ENCODE measurements at places on chromosomes 7 and 10.

DNA sequence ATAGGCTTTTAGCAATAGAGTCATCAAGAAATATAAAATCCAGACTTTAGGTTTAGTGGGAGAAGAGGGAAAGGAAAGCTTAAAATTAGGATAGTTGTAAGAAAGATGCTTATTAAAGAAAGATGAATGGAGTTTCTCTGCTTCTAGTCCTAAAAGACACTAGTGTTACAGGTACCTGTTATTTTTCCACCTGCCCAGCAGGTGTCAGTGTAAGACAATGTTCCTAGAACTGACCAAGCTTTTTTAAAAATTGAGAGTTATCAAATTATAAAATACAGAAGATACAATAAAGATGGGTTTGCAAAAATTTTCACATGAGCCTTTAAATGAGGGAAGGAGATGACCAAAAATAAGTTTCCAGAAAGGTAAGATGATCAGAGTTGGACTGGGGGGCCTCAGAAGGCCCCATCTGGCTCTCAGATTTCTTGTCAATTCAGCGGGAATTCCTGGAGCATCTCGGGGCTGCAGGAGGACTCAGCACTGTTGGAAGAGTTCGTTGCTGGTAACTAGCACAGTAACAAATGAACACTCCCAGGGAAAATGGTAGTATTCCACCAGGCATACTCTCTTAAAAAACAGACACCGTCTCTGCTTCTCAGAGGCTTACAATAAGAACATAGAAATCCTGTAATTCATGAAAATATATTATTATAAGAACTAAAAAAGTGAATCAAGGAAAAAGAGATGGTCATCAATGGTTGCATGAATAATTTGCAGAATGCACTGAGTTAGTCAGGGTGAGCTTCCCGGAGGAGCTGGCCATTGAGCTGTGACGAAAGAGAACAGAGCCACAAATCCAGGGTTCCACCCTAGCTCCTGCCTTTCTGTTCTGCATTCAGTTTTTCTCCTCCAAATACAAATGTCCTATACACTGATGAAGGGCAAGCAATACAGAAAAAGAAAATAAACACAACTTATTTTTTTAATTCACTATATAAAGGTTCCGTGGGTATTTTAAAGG is 71.8 kb upstream of the PIK3CG start:
- DNase-seq, result no peak

GRCh38 chr7:50226145-50226544 is 78.4 kb upstream of the IKZF1 start:
- DNase-seq, result no peak

DNA sequence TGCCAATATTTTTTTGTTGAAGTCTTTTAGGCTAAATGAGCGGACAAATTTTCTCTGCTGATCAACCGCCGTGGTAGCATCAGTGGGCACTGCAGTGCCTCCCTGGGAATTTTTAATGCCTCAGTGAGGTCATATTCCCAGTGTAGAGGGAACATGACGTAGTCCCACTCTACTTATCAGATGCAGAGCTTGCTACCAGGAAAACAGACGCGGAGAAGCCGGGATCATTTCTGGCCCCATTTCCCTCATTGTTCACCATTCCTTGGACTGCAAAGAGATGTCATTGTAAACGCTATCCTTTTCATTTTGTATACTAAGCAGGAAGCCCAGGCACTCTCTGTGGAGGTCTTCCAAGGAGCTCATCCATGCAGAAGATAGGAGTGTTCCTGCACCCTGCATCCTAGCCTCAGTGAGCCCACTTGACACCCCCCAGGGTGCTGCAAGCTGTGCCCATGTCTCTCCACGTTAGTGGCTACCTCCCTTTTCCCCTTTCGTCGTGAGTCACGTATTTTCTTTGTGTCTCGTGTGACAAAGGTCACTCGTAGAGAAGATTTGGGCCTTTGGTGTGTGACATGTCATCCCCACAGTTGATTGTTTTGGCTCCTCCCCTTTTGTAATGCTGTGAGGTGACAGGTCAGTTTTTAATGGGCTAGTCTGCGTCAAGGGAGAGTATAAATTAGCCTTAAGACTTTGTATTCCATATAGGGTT is 145.5 kb downstream of the TCF7L2 start:
- no peak for DNase-seq

DNA sequence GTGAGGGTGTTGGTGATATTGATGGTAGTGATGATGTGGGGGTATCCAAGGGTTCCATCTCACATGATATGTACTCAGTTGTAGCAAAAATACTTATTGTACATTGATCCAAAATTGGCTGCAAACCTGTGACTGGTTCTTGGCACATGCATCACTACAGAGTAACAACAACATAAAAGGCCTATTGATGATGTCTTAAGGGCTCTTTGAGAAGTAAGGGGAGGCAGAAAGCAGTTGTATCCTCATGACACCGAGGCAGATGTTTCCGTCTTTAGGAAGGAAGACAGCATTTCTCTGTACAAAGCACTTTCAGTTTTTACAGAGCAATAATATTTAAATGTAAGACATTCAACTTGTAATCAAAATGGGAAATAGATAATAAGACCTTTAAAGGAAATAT is 34.5 kb downstream of the NRG3 start:
- no peak for DNase-seq

DNA sequence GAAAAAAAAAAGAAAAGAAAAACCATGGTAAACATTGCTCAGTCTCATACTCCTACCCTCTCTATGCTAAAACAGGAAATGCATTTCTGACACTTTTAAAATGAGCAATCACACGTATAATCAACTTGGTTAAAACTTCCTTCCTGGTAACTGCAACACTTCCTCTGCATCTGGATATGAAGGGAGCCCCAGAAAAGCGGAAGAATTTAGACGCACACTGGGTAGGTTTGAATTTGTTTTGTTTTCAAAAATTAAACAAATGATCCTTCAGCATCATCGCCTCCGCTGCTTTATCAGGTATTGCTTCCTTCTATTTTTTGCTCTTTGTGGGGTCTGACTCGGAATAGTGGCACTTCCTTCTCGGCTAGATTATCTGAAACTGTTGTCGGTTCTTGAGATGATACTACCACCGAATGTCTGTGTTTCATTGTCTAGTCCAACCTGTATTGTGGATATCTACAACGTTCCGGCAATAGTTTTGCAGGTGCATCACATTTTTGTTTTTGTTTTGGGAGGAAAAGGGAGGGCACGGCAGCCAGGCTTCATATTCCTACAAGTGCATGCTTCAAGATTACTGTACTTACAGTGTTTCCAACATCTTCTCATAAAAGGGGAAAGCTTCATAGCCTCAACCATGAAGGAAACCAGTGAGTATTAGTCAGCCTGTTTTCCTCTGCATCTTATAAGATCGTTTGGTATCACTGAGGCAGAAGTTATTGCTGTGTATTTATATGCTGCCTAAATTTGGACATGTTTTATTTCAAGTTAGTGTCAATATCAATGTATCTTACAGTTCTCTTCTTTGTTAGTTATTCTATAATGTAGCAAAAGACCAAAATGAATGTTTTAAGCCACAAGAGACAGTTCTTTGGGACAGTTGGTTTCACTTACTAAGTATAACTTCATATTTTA is at the start of gene PIK3CG:
PIK3CG (plus strand) TSS at position 153 of the 912 bp plus-strand sequence. CDS start 2,280 bp downstream, outside the sequence.
- no peak for DNase-seq

DNA sequence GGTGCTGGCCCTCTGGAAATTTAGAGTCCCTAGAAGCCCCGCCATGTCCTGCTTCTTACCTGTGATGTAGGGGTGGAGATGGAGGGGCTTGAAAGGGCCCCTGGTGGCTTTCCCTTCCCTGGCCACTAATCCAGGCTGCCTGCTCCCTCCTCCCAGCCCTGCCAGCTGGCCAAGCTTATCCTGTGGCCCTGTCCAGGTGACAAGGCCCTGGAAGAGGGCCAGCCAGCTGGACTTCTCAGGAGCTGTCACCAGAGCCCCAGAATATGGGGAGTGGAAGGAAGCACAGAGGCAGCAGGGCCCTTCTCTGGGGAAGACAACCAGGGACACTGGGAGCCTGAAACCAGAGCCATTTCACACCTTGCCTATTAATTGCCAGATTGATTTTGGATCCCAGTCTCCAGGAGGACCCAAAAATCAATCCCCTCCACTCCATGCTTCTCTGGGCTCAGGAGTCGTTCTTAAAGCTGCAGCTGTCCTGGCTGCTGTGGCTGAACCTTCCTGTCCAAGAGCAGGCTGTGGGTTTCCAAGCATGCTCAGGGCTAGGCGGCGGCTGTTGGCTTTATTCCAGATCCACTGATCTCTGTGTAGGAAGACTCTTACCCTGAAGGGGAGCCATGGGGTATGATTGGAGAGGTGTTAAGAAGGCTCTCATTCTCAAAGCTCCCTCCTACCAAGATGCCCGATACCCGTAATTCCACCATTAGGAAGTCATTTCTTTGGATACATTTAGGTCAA is 52.6 kb upstream of the PCBD1 start:
- no peak for DNase-seq

DNA sequence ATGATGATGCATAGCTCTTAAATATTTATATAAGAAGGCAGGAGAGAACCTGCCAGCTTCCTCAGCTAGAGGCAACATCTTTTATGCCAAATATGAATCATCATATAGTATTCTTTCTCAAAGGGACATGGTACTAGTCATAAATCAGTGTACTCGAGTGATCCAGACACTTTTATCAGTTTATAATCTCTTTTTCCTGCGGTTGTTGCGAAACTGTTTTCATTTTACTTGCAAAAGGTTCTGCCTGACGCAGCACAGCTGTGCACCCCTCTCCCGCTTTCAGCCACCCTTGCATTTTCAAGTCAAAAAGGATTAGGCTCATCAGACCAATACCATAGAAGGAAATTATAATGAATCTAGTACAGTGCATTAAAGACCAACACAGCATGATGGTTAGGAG is 332.3 kb upstream of the PRKCQ start:
- DNase-seq, result no peak

DNA sequence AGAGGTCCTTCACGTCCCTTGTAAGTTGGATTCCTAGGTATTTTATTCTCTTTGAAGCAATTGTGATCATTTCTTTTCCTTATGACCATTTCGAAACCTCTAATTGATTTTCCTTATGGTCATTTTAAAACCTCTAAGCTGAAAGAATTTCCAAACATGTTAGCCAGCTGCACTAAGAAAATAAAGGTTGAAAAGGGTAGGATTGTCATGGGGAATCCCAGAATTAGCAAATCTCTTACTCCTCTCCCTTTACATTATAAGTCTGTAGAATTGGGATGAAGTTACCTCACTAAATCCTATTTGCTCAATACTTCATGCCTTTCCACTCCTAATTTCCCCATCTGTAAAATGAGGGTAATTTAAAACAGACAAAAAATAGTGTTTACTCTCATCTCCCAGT is 79.5 kb downstream of the FAM185A start:
- DNase-seq, result no peak

DNA sequence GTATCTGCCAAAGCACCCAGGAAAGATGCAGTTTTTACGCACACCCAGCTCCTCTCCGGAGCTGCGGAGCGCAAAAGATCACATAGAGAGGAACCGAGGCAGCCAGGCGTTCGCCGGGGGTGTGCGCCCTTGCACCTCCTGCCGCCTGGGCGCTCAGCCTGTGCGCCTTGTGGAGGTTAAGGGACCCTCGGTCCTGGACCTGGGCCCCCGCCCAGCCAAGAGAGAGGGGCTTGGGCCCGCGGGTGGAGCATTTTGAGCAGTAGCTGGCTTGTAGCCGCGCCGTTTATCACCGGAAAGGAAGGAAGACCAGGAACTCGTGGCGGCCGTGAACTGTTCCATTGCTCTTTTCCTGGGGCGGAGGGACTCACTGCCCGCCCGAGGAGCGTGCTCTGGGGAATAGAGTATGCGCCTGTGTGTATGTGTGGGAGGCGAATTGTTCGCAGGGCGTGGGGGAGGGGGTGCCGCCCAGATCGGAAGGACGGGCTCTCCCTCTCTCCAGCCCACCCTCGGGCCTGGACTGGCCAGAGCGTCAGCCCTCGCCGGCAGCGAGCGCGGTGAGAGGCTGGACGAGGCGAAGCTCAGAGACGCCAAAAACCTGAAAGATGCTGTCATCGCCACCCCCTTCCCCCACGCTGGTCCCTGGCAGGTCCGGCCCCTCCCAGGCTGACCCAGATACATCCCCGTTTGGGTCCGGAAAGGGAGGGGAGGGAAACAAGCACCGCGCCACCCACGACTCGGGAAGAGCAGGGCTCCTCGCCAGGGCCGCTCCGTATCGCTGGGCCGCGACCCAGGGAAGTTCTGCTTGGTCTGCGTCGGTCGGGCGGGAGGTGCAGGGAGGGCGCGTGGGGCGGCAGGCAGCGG is 1.2 kb upstream of the WNT2 start:
- no peak for DNase-seq

GRCh38 chr10:76311752-76312636 is 880.6 kb downstream of the LRMDA start:
- DNase-seq, result no peak

- DNase-seq, result no peak
These were observed 40.8 kb upstream of the LOXL4 start for GRCh38 chr10:98308669-98309365.
